ENCODE measurements at places on chromosomes 3 and 15. TPM values are rescaled to one million over a fixed set of nuclear protein-coding genes. Genes with fewer than 3 reads are reported as not detected.

C3orf18 gene
- 13.3 TPM for total RNA-seq

ATP13A5 gene
- total RNA-seq, result not detected

WDR53 gene
- total RNA-seq, result 11.1 TPM

DNA sequence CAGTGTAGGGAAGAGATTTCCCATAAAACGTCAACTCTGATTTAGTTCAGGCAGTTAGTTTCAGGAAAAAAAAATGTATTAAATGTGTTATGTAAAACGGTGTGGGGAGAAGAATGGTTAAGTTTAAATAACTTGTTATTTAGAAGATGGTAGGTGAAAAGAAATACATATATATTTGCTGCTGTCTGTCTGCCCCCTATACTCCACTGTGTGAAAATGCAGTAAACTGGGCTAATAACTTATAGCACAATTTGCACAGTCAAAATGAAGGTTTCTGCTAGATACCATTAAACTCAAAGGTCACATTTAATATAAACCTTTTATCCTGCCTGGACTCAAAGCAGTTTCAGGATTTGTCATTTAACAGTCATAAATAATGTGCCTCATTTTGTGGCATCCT, 515.0 kb downstream of the FGF12 start:
- H3K27ac ChIP-seq, result no peak overlapping the region
- no peaks in the 10 kb centered on the region for H3K27me3 ChIP-seq
- H3K36me3 ChIP-seq, result no peaks in the 10 kb centered on the region
- no peak overlapping the region for H3K4me3 ChIP-seq
- no peaks in the 10 kb centered on the region for H3K4me1 ChIP-seq

GRCh38 chr3:81624756-81625155, 136.7 kb downstream of the GBE1 start:
- H3K36me3 ChIP-seq, result no peaks in the 10 kb centered on the region
- no peaks in the 10 kb centered on the region for H3K27me3 ChIP-seq
- H3K4me1 ChIP-seq, result no peaks in the 10 kb centered on the region
- no peak overlapping the region for H3K4me3 ChIP-seq

DNA sequence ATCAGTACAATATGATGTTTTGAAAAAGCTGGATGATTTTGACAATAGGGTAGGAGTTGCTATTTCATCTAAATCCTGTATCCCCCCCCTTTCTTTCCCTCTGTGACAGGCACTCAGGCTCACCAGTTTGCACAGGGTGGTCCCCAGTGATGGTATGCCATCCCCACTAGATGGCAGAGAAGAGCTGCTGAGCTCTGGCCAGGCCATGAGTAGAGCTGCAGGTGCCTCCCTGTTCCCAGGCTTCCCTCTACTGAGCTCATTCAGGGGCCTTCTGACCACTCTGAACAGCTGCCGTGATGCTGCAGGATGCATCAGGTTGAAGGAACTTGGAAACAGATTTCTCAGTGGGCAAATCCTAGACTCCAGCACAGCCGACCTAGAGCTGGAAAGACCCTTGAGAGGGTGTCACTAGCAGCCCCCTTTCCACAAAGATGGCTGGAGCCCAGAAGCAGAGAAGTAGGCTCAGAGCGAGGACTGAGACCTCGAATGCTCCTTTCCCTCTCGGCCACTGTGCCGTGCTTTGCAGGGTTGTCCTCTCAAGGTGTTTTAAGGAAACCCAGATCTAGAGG, 45.1 kb downstream of the EFCAB12 start:
- no peak overlapping the region for H3K27ac ChIP-seq
- H3K4me3 ChIP-seq, result no peak overlapping the region
- H3K27me3 ChIP-seq, result no peaks in the 10 kb centered on the region
- H3K36me3 ChIP-seq, result peaks cover 14% of the 10 kb centered on the region

Data from psoas muscle (tissue), 8 donors.